ENCODE measurements at places on chromosomes 11 and 22. TPM values are rescaled to one million over a fixed set of nuclear protein-coding genes. Genes with fewer than 3 reads are reported as not detected.

Gene CXCR5
- total RNA-seq, result not detected

Gene FGF19
- total RNA-seq, result 1.7 TPM

Gene TSSK2
- total RNA-seq, result not detected

- DNase-seq, result no peak
These were observed 818.9 kb downstream of the BRD1 start for GRCh38 chr22:49008682-49009235.

DNA sequence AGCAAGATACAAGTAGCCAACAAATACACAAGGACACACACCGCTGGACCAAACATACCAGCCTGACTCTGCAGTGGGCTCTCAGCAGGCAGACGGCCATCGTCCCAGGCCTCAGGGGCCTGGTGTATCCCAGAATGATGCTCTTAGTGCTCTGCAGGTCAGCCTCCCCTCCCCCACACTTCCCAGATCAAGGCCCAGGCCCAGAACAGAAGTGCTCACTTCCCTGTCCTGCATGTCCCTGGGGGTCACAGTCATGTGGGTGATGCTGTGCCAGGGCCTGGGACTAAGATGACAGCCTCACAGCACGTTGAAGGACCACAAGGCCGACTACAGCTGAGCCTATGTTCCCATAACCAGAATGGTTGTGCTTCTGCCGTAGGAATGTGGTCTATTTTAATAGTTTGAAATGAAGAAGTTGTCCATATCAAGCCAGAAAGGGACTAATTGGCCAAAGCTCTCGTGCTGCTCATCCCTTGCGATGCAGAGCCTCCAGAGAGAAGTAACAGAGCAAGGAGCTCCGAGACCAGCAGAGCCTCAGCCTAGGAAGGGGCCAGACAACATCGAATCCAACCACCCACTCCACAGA, 48.6 kb downstream of the GAB4 start:
- no peak for DNase-seq

GRCh38 chr11:64131683-64132190, 34.2 kb downstream of the MACROD1 start:
- DNase-seq, result no peak

GRCh38 chr22:24424901-24425775, 2.3 kb upstream of the ADORA2A start:
- no peak for DNase-seq

- no peak for DNase-seq
These were observed 32.1 kb downstream of the EHF start for GRCh38 chr11:34653031-34653430.

GRCh38 chr11:112778091-112778876, 182.9 kb upstream of the NCAM1 start:
- no peak for DNase-seq
